Glomerular endothelial cell (primary cell): ENCODE measurements at places on chromosomes 6 and 20. TPM values are rescaled to one million over a fixed set of nuclear protein-coding genes. Genes with fewer than 3 reads are reported as not detected.

GRM1 gene
- total RNA-seq = 0.05 and 0.06 TPM in 2 replicates

DNA sequence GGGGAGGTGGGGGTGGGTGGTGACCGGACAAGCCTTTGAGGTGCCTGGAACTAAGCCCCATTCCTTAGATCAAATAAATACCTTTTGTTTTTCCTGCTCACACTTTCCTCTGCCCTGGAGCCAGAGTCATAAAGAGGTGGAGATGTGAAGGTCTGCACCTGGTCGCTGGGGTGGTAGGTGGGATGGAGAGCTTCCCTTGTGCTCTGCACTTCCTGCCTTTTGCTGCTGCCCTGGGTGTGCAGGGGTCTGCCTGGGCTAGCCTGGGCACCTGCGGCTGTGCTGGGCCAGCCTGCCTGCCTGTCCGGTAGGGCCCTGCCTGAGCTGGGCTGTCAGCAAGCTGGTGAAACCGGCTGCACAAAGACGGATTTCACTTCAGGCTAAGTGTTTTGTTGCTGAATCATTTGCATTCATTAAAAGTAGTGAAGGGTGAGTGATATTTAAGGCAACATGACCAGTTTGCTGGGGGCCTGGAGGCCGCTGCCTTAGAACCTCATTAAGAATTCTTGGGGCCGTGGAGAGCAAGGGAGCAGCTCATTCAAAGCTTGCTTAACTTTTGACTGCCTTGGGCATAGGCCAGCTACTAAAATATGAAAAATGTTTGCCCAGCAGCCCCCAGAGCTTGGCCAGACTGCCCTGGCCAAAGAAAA lies 20.5 kb downstream of the PTK7 start:
- no peak for DNase-seq

SPATS1 gene
- not detected in 2 replicates for total RNA-seq

GRCh38 chr6:69848552-69848951 lies 17.8 kb upstream of the COL19A1 start:
- no peak for DNase-seq

DNA sequence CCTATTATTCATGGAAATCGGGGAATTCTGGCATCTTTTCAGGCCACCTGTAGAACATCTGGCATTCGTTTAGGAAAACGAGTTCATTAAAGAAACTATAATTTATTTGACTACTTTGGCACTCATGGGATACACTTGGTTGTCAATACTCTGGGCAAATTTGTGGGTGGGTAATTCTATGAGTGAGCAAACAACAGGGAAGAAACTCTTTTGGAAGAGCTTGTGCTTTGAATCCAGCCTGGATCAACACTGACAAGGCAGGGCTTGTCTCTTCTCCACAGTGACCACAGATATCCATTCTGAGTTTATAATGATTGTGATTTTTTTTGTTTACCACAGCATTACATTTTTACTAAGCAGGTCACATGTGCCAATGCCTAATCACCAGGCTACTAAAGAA lies 394.7 kb downstream of the THBS2 start:
- DNase-seq = no peak
